ENCODE measurements at places on chromosomes 7 and 10.

- DNase-seq = no peak
Measured at GRCh38 chr7:29955799-29956486, 33.7 kb downstream of the SCRN1 start.

- DNase-seq = no peak
Measured at GRCh38 chr10:17771017-17771416, 19.0 kb downstream of the TMEM236 start.

DNA sequence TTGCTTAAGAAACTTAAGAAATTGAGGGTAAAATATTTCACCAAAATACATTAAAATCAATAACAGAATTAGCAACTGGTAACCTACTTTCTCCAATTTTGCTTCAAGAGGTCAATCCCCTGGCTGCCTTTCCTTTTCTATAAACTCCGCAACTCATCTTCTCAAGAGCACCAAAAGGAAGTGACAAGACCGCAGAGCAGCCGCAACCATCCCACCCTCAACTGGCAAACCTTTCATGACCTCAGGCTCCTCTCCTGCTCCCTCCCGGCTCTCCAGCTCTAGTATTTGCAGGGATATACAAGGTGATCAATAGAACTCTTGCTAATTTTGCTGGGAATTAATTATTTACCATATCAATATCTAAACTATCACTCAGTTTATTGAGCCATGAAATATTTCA, 88.9 kb downstream of the ATE1 start:
- DNase-seq = no peak

- no peak for DNase-seq
Measured at GRCh38 chr7:27210441-27211083, 10.7 kb upstream of the HOXA13 start.

GRCh38 chr7:1741246-1741645, 71.2 kb downstream of the ELFN1 start:
- DNase-seq = no peak

Measured in NCI-H2081 treated with DMSO at 0.1 percent for 48 hours (cell line).